ENCODE measurements at places on chromosomes 16 and 17.

GRCh38 chr16:84992717-84993075 is 18.6 kb downstream of the ZDHHC7 start:
- DNase-seq, result peak; percentile 31

- no peak for DNase-seq
Observed at GRCh38 chr16:77444147-77444460, 9.3 kb upstream of the ADAMTS18 start.

- no peak for DNase-seq
Observed at GRCh38 chr17:57916925-57917858, 38.0 kb downstream of the CUEDC1 start.

DNA sequence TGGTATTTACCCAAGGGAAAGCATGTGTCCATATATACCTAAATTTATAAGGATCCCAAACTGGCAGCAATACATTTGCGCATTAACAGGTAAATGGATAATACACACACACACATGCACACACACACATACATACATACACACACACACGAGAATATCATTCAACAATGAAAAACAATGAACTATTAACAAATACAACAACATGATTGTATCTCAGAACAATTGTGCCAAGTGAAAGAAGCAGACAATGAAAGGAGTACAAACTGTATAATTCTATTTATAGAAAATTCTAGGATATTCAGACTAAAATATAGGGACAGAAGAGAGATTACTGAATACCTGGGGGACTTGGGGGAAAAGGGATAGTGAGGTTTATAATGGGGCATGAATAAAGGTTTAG is 323.0 kb downstream of the KCNJ2 start:
- no peak for DNase-seq

GRCh38 chr16:83615141-83615952 is 192.4 kb upstream of the HSBP1 start:
- peak; percentile 46 for DNase-seq

DNA sequence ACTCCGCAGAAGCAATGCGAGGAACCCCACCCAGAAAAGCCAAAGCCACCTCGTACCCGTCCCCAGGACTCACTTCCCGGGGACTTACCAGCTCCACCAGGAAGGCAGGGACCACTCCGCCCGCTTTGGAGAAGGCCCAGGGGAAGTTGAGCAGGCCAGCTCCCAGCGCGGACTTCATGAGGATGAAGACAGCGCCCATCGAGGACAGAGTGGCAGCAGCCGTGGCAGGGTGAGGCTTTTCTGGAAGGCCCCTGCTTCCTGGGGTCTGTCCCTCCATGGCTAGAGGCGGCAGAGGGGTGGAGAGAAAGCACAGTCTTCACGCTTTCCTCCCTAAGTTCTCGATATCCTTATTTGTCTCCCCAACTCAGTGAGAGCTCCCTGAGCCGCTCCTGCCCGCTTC is 714 bp downstream of the SLC38A8 start:
- no peak for DNase-seq

DNA sequence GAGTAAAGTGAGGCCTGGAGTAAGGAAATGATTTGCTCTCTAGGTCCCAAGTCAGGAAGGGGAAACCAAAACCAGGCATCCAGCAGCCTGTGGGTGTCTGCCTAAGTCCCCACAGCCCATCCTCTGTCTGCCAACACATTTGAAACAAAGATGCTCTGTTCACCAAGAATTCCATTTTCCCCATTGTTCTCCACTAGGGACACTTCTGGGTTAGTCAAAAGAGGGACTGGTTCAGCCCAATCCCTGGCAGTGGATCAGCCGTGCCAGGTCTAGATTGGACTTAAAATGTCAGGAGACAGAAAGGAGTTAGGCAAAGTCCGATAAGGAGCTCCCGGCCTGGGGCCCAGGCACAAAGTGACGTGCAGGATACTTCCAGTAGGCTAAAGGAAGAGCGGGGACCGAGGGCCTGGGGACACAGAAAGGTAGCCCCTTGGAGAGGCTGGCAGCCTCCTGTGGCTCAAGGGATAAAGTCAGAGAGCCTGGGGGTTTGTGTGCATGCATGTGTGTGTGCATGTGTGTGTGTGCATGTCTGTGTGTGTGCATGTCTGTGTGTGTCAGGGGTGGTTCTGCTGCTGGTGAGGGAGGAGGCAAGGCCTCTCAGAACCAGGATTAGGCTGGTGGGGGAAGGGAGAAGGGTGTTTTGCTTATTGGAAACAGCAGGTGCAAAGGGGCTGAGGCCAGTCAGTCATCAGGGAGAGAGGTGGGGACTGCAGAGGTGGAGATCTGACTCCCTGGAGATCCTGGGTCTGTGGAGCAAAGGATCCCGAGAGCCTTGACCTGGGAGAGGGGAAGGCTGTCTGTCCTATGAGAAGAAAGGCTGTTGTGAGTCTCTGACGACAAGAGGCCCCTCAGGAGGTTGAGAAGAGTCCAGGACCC is 41.7 kb upstream of the IL34 start:
- no peak for DNase-seq

DNA sequence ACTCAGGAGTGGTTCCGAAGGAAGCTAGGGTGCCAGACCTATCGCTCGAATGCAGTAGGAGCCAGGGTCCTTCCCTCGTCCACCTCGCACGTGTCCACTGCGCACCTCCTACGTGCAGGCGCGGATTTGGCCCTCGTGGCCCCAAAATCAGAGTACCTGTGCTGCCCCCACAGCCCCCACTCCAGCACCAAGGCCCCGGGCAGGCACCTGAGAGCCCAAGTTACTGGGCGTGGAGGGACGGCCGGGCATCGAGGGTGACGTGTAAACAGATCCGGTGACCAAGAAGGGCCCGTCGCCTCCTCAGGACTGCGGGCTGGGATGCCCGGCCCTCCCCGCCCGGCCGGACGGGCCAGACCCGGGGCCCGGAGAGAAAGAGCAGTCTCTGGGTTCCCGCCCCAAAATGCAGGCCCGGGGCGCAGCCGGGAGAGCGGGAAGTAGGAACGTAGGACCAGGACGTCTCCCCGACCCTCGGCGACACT is 492 bp downstream of the SLC25A39 start:
- DNase-seq, result no peak

DNA sequence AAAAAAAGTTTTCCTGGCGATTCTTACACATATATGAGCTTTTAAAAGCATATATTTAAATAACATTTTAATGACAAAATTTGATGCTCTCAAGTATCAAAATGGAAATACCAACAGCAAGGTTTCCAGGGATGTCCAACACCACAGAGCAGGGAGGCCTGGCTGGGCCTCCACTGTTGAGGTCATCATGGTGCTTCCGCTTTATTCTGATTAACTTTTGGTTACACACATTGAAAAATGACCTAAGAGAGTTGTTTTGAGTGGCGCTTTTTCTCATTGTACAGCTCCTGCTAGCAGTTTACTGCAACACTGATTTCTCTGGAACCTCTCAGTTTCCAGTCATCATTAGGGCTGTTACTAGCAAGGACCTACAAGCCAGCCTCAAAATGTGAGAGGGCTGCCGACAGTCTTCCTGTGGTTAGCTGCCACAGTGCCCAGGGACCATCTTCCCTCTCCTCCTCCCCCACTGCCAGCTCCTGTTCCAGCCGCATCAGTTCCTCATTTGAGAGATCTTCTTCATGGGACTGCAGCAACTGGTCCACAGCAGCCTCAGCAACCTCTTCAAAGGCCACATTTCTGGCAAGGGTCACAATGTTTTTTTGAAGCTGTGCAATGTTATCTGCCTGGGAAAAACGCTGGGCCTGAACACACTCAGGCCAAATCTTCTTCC is 21.3 kb downstream of the DEF8 start:
- DNase-seq, result no peak

DNA sequence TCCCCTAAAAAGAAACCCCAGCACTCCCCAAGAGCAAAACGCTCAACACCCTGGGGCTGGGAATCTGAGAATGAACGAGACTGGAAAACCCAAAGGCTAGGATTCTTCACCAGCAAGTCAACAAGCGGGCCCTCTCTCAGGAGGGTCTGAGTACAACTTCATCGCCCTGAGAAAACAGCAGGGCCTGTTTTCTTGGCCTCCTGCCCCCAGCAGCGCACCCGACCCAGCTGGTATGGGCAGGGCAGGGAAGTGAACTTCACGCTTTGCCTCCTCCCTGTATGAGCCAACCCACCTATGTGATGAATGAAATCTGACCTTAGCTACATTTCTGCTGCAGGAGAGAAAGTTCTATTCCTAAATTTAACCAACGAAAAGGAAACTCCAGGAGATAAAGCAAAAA is 11.1 kb downstream of the NUDT16L1 start:
- DNase-seq, result no peak

- DNase-seq, result no peak
Observed at GRCh38 chr17:77328823-77329740, 188.3 kb downstream of the SEC14L1 start.
